ENCODE measurements at places on chromosomes 1 and 21.

DNA sequence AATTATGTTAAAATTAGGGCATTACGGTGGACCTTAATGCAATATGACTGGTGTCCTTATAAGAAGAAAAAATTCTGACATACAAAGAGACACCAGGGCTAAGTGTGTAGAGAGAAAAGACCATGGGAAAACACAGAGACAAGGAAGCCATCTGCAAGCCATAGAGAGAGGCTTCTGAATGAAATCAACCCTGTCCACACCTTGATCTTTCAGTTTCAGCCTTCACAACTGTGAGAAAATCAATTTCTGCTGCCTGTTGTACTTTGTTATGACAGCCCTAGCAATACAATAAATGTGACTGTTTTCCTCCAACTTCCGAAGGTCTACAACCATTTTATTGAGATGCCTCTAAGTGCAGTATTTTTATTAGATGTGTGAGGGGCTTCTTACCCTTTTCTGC is 1407.2 kb downstream of the MRPL39 start:
- no peak for DNase-seq

GRCh38 chr1:161956930-161957329 is 66.7 kb downstream of the OLFML2B start:
- DNase-seq, result no peak

DNA sequence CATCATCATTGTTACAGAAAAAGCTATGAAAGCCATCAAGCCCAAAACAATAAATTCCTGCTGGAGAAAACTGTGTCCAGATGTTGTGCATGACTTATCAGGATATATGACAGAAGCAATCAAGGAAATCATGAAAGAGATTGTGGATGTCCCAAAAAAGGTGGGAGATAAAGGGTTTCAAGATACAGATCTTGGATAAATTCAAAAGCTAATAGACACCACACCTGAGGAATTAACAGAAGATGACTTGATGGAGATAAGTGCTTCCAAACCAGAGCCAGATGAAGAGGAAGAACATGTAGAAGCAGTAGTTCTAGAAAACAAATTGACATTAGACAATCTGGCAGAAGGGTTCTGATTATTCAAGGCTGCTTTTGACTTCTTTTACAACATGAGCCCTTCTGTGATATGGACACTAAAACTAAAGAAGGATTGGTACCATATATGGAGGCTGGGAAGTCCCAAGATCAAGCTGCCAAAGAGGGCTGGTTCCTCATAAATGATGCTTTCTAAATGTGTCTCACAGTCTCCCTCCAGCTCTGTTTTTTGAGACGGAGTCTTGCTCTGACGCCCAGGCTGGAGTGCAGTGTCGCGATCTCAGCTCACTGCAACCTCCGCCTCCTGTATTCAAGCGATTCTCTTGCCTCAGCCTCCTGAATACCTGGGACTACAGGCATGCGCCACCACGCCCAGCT is 32.1 kb upstream of the LRIG2 start:
- no peak for DNase-seq

DNA sequence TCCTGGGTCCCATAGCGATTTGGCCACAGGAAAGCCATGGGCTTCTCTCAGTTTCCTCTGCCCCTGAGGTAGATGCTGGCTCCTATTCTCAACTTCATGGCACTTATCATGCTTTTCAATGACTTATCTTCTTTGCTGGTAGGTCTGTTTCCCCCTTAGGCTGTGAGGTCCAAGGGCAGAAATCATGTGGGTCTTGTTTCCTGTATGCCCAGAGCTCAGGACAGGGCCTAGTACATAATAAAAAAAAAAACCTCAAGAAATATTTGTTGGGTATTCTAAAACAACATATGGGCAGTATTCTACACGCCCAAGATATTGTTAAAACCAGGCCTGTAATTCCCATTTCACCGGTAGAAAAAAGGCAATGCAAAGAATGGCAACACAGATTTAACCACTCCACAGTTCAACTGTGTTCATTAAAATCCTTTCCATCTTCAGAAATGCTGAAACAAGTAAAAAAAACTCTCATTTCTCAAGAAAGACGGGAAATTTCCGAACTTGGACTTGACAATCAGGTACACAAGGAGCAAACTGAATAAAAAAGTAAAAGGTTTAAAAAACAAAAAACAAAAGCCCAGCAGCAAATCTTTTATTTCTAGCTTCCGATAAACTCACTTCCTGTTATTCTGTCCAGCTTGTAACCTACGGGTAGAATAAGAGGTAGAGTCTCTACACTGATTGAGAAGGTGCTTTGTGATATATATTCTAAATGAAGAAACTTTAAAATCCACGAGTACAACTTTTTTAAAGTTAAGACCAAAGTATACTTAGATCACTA is 6.3 kb upstream of the TDRD10 start:
- no peak for DNase-seq

- DNase-seq, result no peak
Observed at GRCh38 chr1:8629241-8630091, 188.0 kb downstream of the RERE start.

GRCh38 chr1:90781534-90781933 is 64.4 kb upstream of the BARHL2 start:
- DNase-seq, result no peak

DNA sequence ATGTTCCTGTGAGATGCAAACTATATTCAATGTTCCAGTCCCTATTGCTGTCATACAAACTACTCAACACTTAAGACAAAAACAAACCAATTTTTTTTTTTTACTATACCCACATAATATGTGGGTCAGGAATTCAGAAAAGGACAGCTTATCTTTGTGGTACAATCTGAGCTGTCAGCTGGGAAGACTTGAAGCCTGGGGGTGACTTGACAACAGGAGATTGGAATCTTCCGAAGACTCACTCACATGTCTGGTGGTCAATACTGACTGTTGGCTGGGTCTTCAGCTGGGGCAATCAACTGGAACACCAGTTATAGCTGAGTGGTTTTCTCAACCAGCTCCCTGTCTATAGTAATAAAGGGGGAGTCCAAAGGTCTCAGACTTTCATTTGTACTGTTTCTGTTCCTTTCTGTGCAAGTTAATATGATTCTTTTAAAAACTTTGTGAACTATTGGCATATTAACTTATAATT is 81.7 kb upstream of the ATP1B1 start:
- DNase-seq, result no peak

- no peak for DNase-seq
Observed at GRCh38 chr1:154411525-154411924, 6.4 kb downstream of the IL6R start.

DNA sequence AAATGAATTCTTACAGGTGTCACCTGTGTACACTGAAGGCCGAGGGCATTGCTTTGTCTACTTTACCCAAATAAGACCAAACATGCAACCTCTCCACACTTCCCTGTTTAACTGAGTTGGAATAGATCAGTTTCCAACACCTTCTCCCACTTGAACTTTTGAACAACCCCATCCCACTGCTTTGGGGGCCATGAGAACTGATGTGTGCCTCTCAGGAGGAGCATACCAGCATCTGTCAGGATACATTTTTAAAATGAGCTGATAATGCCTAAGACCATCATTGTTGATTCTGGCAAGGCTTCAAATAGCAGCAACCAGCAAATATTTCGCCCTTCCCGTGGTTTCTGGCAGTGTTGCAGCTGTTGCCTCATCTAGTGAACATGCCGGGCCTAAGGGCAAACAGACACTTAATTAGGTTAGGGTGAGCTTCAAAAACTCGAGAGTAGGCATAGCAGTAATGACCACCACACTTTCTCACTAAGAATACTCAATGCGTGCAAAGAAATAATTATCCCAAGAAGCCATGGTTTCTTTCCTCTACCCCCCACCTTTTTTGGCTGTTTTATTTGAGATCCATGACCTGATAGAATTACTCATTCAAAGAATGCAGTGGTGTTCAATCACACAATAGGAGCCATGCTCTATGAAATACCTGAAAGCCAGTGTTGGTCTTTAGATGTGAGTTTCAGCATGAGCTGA is 63.7 kb downstream of the MAP10 start:
- no peak for DNase-seq

- DNase-seq, result no peak
Observed at GRCh38 chr1:19591482-19592091, 52.5 kb upstream of the NBL1 start.

GRCh38 chr1:203268901-203269653 is 36.2 kb upstream of the BTG2 start:
- no peak for DNase-seq
